ENCODE measurements at places on chromosomes 1 and 21.
A peak's percentile ranks its signal among the peaks of the same experiment; 100 is the strongest.

DNA sequence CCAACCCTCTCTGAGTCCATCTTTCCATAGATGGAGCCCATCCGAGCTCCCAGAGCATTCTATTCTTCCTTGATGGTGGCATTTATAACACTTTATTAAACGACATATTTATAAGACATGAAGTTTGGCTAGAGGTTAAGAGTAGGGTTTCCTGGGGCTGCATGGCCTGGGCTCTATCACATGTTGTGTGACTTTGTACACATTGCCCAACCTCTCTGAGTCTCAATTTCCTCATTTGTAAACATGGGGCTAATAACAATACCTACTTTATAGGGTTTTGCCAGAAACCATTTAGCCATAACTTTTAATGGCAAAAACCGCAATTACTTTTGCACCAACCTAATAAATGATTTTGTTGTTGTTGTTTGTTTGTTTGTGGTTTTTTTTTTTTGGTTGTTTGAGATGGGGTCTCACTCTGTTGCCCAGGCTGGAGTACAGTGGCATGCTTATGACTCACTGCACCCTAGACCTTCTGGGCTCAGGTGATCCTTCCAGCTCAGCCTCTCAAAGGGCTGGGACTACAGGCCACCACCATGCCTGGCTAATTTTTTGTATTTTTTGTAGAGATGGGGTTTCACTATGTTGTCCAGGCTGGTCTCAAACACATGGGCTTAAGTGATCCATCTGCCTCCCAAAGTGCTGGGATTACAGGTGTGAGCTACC is 13.9 kb upstream of the ASAP3 start:
- no peak for DNase-seq

GRCh38 chr1:59271561-59272260 is 25.2 kb upstream of the FGGY start:
- DNase-seq = no peak

DNA sequence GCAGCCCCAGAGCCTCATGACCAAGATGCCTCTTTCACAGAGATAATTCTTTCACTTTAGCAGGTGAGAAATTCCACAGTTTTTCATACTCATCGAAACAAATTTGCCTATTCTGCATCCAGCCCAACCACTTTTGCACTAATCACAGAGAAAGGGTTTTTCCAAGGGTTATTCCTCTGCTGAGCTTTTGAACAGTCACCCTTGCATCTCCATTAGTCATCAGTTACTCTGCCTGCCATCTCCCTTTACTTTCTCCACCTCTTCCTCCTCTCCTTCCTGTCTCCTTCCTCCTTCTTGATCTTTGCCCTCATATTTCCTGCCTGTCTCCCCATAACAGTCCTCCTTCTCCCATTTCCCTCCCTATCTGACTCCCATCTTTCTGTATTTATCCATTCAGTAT is 43.9 kb downstream of the FH start:
- DNase-seq = no peak

GRCh38 chr1:230242326-230242725 is 175.3 kb downstream of the GALNT2 start:
- DNase-seq = no peak

- no peak for DNase-seq
Measured at GRCh38 chr1:31952825-31953220, 14.7 kb upstream of the PTP4A2 start.

GRCh38 chr1:54227891-54228310 is 27.9 kb downstream of the MRPL37 start:
- DNase-seq = no peak

- DNase-seq = no peak
Measured at GRCh38 chr21:34640858-34641257, 25.9 kb upstream of the RCAN1 start.

DNA sequence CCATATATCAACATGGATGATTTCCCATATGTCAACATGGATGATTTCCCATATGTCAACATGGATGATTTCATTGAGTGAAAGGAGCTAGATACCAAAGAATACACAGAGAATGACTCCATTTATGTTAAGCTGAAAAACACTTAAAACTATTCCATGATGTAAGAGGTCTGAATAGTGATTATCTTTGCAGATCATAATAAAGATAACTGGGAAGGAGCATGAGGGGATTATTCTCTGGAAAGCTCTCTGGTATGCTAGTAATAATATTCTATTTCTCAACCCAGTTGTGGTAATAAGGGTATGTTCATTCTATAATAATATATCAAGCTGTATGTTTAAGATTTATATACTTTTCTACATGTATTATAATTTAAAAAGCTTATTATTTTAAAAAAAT is 14.1 kb downstream of the SYNJ1 start:
- no peak for DNase-seq

DNA sequence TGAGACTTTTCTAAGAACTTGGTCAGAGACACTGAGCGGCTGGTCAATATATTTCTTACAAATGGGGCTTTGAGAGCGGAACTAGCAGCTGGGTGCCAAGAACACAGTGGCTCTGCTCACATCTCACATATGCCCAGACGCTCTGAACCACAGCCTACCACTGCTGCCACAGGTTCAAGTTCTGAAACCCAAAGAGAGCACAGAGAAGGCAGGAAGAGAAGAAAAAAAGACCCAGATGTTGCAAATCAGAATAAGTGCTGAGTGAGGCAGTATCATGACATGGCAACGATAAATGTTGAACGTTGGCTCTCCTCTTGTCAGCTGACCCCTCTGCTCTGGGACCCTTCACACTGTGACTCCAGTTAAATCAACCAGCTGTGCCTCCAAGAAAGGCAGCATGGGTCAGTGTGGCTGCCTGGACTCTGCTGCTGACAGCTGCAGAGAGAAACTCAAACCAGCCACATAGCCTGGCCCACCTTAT is 26.4 kb downstream of the HIVEP3 start:
- DNase-seq = no peak

- DNase-seq = no peak
Measured at GRCh38 chr1:63618011-63618410, 24.8 kb downstream of the PGM1 start.

DNA sequence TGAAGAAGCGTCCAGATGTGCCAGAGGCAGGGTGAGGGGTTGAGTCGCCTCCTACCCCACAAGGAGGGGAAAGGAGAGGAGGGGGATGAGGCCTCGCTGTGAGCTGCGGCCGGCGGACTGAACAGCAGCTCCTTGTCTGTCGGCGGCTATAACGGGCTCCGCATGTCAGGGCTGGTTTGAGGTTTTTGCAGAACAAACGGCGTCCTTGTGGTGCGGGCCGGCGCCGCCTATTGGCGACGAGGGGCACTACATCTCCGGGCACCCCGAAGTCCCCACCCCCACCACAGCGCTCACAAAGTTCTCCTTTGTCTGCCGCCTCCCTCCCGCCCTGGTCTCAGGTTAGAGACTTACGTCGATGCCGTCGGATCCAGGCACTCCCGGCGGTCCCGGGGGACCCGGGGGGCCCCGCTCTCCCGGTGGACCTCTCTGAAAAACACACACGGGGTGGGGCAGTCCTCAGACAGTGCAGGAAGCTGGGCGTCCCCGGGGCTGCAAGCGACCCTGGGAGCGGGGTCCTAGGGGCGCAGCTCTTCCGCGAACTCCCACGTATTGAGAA is 1.8 kb downstream of the COL9A2 start:
- DNase-seq = peak; percentile 93

DNA sequence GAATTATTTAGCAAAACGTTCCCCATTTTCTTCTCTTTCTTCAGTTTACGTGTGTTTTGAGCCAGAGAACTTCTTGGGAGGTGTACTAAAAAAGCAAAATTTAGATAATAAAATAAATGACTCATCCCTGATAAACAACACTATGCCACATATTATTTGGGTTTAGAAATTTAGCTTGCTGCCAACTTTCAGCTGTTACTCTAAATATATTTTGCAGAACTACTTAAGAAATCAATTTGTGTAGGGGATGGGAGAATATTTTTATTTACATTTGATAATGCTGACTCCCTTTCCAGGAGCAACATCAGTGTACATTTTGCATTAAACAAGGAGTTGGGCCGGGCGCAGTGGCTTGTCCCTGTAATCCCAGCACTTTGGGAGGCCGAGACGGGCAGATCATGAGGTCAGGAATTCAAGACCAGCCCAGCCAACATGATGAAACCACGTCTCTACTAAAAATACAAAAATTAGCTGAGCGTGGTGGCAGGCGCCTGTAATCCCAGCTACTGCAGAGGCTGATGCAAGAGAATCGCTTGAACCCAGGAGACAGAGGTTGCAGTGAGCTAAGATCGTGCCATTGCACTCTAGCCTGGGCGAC is 151.4 kb upstream of the ZRANB2 start:
- DNase-seq = no peak

DNA sequence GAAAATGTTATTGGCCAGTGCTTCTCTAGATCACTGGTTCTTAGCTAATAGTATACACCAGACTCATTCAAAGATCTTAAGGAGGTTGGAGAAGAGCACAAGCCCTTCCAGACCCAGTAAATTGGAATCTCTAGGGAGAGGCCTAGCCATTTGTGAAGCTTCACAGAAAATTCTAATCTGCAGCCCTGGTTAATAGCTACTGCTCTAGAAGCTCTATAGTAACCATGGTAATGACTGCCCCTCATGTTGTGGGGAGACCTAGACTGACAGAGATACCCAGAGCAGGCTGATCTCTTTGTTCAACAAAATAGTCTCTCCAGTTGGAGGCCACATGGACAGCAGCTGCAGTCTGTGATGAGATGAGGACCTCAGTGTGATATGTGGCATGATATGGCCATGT is 31.7 kb downstream of the ARID1A start:
- no peak for DNase-seq

DNA sequence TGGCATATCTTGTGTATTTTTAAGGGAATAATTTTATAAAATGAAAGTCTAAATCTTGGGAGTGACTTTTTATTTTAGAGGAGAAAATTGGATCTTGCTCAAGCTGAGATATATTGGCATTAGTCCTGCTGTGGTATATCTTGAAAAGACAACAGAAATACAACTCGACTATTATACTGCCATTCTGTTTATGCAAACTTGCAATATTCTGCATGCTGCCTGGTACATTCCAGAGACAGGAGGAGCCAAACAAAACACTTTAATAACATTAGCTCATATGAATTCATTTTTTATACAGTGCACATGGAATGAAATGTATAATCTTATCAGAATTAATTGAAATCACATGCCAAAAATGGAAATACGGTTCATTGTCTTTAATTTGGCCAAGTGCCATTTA is 176.0 kb upstream of the NRIP1 start:
- no peak for DNase-seq

- DNase-seq = peak; percentile 89
Measured at GRCh38 chr1:2545754-2546514, 10.2 kb upstream of the TNFRSF14 start.

DNA sequence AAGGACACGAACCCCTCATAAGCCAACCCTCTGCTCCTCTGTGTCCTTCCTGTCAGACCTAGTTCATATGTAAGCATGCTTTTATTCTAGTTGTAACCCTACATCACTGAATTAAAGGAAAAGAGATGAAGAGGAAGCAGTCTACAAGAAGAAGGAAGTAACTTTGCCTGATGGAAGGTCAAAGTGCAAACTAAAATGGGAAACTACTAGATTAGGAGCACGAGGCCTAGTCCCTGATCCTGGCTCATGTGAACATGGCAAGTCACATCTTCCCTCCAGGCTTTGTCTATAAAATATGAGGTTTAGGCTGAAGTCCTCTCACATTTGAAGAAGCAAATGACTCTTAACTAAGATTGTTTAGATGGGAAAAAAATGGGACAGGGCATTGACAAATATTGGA is 13.2 kb downstream of the ZMYND12 start:
- DNase-seq = no peak

- no peak for DNase-seq
Measured at GRCh38 chr1:226121049-226121586, 58.6 kb downstream of the H3-3A start.

DNA sequence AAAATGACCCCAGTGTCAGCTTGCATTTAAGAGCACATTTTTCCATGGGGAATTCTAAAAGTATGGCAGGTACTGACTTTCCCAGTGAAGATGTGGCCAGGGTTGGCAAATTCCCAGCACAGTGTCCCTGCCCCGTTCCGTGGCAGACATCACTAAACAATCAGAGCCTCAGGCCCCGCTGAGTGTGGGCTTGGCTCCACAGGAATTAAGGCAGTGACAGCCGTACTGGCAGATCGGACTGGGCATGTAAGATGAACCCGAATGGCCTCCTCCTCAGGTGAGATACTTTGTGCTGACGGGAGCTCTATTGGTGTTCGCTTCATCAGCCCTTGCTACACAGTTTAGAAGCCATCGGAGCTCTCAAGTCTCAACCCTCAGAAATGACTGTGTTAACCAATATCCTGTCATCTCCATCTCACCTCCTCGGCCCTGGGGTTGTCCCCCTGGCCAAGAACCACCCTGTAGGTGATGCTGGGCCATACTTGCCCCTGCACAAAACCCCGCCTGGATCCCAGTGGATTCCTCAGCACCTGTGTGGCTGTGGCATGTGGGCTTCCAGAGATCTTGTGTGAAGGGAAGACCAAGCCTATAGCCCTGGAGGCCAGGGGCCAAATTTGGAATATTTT is 29.0 kb upstream of the ABCG1 start:
- no peak for DNase-seq

GRCh38 chr1:2072109-2072806 is 22.0 kb downstream of the PRKCZ start:
- DNase-seq = no peak

DNA sequence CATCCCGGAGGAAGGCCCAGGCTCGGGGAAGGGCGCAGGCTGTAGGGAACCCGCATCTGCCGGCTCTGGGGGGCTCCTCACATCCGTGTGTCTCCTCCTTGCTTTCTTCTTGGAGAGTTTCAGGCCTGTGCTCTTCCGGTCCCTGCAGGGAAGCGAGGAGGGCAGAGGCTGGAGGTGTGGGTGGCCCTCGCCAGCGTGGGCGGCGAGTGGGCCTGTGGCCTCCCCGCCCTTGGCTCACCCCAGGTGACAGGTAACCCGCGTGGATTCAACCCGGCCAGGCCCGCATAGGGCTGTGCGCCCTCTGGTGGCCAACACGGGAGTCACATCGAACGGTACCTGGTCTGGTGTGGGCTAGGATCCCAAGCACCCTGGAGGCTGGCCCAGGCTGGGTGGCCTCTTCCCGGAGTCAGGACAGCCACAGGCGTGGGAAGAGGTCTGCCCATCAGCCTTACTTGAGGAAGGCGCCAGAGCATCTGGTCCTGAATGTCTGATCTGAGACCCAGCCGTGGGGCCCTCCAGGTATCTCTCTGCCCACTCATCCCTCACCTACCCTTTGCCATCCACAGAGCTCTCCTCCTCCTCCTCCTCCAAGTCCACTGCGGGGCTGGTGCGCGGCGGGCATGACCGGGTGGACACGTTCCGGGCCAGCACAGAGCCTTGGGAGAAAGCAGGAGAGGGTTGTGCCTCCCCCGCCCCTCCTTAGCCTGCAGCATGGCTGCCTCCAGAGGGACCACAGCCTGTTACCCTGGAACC is 9.6 kb upstream of the TNFRSF25 start:
- peak; percentile 72 for DNase-seq

- no peak for DNase-seq
Measured at GRCh38 chr1:48718705-48719104, 58.0 kb downstream of the BEND5 start.

DNA sequence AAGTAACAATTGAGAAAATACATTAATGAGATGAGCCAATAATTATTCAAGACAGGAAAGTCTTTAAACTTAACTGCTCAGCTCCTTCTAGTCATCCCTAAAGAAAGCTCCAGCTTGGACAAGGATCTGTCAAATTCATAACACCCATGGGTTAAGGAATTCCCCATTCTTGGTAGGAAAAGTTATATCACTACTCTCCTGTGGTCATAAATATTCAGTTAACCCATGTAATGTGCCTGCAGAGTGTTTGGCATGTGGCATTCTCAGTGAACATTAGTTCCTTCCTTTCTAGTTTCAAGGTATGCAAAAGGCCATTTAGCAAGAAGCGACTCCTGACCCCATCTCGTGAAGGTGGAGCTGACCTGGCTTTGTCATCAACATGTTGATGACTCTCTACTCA is 76.7 kb upstream of the VCAM1 start:
- no peak for DNase-seq
